ENCODE measurements at places on chromosomes 3 and 15. TPM values are rescaled to one million over a fixed set of nuclear protein-coding genes. Genes with fewer than 3 reads are reported as not detected.

Gene ACAN
- 0.20 TPM for polyA plus RNA-seq

Gene SHC4
- 0.42 TPM for polyA plus RNA-seq

Gene SAMD7
- polyA plus RNA-seq = 0.08 TPM

Gene ST3GAL6
- 5.4 TPM for polyA plus RNA-seq

- no peak for DNase-seq
Measured at GRCh38 chr3:25557694-25558093, 107.0 kb downstream of the TOP2B start.

DNA sequence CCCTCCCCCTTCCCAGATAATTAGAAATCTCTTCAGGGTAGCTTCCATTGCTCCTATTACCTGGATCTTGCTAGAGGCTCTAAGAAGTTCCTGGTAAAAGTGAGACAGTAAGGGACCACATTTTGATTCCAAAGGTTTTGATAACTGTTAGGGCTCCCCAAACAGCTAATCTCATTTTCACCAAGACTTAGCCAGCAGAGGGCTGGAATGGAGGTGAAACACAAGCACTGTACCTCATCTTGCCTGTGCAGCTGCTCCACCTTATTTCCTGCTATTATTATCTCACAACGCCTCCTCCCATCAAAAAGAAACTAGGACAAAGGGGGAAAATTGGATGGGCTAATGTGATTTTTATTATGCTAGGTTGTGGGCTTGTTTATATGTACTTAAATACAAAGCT lies 7.3 kb downstream of the SETD5 start:
- DNase-seq = no peak

GRCh38 chr15:56919609-56920366 lies 1.3 kb downstream of the TCF12 start:
- no peak for DNase-seq

- no peak for DNase-seq
Measured at GRCh38 chr3:49120096-49120437, 556 bp downstream of the USP19 start.
